ENCODE measurements at places on chromosomes 3 and 15.

GRCh38 chr3:114417675-114418074, 123.8 kb downstream of the TIGIT start:
- DNase-seq: no peak

DNA sequence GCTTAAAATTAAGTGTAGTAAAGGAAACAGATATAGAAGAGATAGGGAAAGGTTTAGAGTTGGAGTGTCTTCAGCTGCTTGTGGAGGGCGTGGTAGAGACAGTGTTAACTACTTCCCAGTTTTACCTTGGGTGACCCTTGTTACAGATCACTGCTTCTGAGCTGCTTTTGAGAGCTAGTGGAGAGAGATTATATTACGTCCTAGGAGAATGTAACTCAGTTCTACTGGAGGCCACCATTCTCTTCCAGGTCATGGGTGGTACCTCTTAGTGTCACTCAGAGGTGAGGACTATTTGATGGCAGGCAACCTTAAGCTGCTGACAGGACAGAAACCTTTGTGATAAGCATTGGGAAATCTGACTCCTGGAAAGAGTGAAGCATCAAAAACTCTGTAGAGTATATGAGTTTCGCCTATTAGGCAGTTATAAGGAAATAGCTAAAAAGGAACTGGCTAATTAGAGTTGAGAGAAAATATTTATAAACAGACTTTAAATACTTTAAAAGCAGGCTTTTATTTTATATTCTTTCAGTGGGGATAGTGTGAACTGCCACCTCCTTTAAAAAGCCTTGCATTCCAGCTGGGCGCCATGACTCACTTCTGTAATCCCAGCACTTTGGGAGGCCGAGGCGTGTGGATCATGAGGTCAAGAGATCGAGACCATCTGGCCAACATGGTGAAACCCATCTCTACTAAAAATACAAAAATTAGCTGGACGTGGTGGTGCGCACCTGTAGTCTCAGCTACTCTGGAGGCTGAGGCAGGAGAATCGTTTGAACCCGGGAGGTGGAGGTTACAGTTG, 106.5 kb downstream of the ZNF609 start:
- DNase-seq: no peak

DNA sequence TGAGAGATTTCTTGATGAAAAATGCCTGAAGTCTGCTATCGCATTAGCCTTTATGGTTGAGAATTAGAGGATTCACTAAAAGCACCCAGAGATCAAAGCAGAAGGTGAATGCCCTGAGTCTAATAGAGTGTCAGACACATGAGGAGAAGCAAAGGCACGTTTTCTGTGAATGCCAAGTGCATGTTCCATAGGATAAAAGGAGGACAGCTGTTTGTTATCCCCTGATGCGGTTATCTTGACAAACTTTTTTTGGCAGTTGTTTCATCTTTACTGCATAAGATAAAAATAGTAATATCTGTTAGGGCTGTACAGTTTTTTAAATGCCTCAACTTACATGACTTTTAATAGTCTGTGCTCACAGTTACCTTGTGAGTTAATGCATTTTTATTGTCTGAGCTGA, 65.3 kb upstream of the CD96 start:
- no peak for DNase-seq

- DNase-seq: no peak
Observed at GRCh38 chr3:89368846-89369245, 261.4 kb downstream of the EPHA3 start.

- no peak for DNase-seq
Observed at GRCh38 chr3:45460361-45460760, 72.0 kb downstream of the LARS2 start.

GRCh38 chr15:57504599-57504940, 87.1 kb upstream of the MYZAP start:
- DNase-seq: no peak

DNA sequence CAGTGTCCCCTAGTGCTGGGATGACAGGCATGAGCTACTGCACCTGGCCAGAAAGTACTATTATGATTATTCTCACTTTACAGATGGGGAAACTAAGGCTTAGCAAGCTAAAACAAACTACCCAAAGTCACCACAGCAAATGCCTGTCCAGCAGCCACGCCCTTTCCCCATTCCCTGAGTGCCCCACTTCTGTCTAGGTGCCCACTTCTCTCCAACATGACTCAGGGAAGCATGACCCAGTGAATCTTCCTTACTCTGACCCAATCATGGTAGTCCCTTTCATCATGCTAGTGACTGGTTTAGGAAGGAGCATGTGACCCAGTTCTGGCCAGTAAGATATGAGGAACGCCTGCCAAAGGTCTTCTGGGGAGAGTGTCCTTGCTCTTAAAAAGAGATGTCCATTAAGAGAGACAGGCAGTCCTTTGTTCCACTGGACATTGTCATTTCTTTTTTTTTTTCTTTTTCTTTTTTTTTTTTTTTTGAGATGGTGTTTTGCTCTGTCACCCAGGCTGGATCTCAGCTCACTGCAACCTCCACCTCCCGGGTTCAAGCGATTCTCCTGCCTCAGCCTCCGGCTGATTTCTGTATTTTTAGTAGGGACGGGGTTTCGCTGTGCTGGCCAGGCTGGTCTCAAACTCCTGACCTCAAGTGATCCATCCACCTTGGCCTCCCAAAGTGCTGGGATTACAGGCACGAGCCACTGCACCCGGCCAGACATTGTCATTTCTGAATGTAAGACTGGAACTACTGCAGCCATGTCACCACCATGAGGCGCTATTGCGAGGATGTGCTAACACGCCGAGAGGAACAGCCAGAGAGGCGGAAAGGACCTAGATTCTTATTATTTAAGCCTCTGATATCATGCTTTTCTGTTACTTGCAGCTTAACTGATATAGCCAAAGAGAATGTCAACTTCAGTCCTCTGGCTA, 19.8 kb downstream of the MEGF11 start:
- no peak for DNase-seq

DNA sequence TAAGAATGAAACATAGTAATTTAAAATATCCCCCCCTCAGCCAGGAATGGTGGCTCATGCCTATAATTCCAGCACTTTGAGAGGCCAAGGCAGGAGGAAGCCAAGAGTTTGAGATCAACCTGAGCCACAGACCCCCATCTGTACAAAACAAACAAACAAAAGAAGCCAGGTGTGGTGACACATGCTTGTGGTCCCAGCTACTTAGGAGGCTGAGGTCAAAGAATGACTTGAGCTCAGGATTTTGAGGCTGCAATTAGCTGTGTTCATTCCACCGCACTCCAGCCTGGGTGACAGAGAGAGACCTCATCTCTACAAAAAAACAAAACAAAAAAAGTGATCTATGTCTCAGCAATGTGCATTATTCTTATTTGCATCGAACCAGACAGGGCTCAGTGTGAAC, 800.8 kb downstream of the MCTP2 start:
- no peak for DNase-seq

Measured in eye (tissue), 1 donor.